ENCODE measurements at places on chromosomes 11 and 22.

DNA sequence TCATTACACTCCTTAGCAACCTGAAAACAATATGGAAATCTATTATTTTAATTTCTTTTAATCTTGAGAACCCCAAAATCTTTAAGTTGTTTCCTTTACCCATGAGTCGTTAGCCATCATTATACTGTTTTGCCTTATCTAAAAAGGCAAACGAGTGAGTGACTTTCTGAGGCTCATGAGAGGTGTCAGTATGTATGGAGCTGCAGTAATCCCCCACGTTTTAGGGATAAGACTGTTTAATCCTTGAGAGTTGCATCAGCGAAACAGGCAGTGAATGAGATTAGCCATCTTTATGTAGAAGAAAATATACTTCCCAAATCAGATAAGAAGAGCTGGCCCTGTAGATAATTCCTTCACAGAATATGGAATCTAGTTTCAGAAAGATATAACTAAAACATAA lies 1147.0 kb downstream of the DLG2 start:
- no peak for DNase-seq

DNA sequence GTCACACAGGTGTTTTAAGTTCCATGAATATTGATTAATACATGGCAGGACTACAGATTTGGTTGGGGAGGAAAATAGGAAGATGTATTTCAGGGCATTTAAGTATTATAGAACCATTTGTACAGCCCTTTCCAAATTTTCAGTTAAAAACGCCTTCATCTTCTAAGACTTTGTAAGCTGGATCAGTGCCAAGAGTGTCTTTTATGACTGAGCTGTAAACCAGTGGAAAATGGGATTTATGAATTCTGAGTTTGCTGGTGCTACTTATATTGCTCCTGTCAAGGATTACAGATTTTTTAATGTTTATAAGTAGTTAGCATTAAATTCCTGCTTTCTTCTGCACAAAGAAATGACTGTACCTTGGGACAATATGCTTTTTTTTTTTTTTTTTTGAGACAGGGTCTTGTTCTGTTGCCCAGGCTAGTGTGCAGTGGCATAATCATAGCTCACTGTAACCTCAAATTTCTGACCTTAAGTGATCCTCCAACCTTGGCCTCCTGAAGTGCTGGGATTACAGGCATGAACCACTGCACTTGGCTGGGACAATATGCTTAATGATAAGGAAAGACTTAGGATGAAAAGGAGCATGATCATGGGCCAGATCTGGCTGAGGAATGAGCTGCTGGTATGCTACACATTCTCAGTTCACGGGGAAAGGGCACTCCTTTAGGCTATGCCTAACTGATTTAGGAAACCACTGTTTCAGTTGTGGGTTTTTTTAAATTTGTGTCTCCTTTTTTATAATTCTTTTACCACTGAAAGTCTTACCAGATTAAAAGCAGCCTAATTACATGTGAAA lies 113.6 kb upstream of the MTNR1B start:
- DNase-seq, result no peak

DNA sequence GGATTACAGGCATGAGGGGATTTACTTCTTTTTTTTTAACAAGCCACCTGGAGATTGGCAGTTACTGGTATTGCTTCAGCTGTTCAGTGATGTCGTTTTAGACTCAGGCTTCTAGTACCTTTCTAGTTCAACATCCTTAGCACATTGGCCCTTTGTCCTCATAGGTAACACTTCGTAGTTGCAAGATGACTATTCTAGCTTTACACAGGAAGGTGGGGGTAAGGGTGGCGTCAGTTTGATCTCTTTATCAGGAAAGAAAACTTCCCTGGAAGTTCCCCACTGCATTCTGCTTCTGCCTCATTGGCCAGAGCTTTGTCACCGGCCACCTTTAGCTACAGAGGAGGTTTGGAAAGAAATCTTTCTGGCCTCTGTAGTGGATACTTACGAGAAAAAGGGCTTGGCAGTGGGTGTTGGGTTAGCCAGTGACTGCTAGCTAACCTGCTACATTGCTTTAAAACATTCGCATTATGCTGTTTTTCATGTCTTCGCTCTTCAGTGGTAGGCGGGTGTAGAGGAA lies 40.7 kb downstream of the SFI1 start:
- DNase-seq, result no peak

DNA sequence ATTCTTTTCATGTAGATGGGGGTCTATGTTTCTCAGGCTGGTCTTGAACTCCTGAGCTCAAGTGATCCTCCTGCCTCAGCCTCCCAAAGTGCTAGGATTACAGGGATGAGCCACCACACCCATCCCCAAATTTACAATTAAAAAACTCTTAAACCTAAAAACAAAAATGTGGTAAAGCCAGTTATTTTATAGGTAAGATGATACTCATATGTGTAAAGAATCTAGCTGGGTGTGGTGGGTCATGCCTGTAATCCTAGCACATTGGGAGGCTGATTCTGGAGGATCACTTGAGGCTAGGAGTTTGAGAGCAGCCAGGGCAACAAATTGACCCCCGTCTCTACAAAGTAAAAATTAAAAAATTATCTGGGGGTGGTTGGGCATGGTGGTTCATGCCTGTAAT lies 4.0 kb upstream of the RBM14 start:
- no peak for DNase-seq

DNA sequence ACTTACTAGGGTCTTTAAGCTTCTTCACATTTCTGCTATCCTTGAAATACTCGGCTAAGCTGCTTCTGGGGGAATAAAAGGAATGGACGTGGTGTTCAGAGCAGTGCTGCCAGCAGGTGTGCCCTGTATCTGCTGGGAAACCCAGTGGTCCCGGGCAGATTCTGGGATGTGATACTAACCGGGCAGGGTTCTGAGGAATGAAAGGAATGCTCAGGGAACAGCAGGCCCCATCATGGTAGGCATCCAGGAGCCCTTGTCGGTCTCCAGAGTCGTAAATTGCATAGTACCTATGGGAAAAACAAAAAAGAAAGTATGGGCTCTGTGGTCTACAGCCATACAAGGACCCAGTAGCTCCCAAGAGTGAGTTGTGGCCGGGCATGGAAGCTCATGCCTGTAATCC lies 4.5 kb upstream of the TMEM223 start:
- DNase-seq, result no peak

DNA sequence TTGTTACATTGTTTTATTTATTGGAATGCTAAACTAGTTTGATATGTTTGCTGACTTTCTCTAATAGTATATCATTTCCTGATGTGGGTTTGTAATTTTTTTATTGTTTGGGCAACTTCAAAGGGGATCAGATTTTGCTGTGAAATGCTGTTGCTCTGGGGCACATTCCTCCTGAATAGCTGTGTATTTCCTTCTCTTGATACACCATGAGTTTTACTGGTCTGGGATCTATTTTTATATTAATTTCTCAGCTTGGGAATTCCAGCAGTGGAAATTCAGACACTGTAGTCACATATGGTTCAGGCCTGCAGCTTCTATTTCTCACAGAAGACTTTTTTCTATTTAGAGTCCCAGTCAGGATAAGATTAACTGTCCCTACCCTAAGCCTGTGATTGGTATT lies 58.9 kb downstream of the RPUSD4 start:
- DNase-seq, result no peak

DNA sequence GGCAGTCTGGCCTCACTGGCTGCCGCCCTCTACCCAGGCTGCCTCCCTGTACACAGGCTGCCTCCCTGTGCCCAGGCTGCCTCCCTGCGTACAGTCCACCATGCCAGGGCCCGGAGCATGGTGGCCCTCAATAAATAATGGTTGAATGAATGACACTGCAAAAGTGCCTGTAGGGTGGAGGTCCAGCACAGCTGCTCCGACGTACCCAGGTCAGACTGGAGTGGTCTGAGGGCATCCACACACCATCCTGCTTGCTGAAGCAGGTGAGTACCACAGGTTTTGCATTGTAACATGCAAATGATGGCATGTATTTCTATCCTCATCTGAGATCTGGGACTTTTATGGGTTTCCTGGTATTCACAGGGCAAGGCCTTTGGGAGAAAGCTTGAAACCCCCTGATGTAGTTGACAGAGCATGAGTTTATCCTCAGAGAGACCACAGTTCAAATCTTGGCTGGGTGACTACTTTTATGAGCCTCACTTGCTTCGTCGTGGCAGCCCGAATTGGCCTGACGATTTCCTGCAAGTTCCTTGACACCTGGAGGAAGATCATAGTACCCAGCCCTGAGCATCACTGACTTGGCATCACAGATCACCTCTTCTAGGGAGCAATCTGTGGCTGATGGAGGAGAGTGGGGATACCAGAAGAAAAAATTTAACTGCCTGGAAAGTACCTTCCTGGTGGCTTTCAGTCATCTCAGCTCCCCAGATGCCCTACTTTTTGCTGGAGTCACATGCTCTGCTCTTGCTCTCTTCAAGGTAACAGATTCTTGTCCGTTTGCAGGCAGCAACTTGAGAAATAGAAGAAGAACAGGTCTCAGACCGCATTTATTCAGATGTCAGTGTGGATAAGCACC lies 16.0 kb upstream of the CYB5R3 start:
- DNase-seq, result no peak

- no peak for DNase-seq
Observed at GRCh38 chr22:33515795-33516194, 404.5 kb downstream of the LARGE1 start.

- DNase-seq, result no peak
Observed at GRCh38 chr11:119832202-119832935, 103.4 kb upstream of the NECTIN1 start.

All from T-cell (primary cell).